ENCODE measurements at places on chromosomes 5 and 9. TPM values are rescaled to one million over a fixed set of nuclear protein-coding genes. Genes with fewer than 3 reads are reported as not detected.

- no peak for DNase-seq
Observed at GRCh38 chr5:86532429-86532828, 85.3 kb upstream of the COX7C start.

DNA sequence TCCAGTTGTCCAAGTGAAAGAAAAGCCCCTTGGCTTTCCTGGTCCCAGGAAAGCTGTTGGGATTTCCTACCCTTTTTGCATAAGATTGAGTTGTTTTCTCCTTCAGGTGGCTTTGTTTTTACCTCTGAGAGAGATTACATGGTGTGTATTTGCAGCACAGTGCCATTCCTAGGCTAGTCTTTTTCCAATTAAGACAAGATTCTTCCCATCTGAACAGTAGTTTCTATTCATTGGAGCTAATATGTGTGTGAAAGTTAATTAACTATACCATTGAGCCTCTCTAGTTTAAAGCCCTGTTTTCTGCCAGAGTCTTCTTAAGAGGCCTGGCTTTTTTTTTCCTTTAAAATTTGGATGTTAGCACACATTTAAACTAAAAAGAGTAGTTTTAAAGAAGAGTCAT lies 20.1 kb downstream of the MSANTD3 start:
- no peak for DNase-seq

DNA sequence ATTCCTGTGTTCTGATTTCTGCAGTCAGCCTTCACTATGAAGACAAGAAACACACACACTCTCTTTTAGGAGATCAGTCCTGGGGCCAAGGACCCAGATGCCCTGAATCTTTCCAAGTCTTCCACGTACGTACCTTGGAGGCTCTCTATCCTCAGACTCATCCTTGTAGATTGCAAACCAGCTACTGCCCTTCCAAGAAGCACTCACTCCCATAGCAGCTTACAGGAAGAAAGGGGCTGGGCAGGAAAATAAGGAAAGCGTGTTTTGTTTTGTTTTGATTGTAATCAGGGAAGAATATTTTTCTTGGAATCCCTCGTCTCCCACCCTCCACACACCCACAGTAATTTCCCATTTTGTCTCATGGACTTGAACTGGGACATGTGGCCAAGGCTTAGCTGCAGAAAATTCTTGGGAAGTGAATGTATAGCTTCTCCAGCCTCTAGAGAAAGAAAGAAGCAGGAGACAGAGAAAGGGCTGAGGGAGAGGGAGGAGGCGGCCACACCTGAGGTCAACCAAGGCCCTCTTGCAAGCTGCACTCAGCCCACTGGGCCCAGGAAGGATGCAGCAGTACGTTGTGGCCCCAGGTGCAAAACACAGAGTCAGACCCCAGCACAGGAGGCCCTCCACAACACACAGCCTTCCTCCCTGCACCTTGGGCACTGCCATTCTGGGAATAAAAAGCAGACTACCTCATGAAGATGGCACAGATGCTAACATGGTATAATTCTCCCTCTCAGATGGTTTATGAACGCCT lies 29.9 kb downstream of the IRX2 start:
- DNase-seq = no peak

DNA sequence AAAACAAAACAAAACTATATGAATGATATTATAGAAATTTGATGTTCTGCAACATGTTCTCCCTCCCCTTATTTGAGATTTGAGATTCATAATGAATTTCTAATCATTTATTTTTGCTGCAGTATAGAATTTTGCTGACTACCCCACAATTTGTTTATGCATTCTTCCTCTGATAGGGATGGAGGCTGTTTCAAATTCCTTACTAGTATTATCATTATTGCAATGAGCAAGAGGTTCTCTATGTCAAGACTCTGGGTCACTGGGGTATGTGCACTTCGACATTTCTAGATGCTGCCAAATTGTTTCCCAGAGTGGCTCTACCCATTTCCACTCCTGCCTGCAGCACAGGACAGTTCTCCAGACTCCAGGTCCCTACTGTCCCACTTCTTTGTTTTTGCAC lies 54.9 kb upstream of the DAB2IP start:
- no peak for DNase-seq

DNA sequence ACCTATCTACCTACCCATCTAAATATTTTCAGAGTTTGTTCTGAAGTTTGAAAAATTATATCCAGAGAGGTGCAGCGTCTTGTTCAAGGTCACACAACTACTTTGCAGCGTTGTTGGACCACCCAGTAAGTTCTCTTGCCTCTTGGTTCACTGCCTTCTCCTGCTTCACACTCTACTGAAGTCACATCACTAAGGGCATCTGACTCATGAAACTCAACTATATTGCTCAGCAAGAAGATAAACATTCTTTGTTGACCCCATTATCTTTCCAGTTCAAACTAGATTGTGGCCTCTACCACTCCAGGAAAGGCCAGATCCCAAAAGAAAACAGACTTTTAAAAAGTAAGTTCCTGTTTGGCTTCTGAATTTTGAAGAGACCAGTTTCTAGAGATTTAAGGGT lies 326.9 kb downstream of the SLIT3 start:
- DNase-seq = no peak

DNA sequence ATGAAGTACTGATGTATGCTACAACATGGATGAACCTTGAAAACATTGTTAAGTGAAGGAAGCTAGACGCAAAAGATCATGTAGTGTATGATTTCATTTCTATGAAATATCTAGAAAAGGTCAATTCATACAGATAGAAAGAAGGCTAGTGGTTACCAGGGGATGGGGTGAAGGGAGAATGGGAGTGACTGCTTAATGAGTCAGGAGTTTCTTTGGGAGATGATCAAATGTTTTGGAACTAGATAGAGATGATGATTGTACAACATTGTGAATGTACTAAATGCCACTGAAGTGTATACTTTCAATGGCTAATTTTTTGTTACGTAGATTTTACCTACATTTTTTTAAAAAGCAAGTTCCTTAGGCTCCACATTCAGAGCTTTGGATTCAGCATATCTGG lies 14.9 kb upstream of the DELE1 start:
- DNase-seq = no peak

DNA sequence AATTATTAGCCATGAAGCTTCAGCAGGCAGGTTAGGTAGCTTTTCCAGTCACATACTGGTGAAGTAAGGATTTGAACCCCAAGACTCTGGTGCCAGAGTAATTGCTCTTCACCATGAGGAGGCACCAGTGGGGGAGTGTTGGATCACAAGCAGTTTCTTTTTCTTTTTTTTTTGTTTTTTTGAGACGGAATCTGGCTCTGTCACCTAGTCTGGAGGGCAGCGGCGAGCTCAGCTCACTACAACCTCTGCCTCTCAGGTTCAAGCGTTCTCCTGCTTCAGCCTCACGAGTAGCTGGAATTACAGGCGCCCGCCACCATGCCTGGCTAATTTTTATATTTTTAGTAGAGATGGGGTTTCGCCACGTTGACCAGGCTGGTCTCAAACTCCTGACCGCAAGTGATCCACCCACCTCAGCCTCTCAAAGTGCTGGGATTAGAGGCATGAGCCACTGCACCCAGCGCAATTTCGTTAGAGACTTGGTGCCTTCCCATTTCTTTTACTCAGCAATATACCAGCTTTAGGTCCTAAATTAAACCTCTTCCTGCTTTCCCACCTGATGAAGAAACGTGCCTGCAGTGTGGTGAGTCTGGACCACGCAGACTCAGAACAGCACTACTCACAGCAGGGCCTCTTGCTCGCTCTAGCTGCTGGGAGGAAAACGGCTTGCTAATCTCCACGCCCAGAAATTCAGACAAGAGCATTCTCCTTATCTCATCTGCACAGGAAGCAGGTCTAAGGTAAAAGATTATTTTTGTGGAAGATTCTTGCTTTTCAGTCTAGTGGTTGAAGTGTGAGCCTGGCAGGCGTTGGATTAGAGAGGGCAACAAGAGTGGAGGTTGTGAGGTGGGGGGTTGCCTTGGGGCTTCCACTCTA lies at the start of gene S100Z:
Gene S100Z (plus strand): TSS at position 596 of the 873 bp plus-strand sequence. CDS start 25,346 bp downstream, outside the sequence.
- no peak for DNase-seq

GRCh38 chr5:79181419-79182022 lies 54.4 kb upstream of the JMY start:
- DNase-seq = no peak

DNA sequence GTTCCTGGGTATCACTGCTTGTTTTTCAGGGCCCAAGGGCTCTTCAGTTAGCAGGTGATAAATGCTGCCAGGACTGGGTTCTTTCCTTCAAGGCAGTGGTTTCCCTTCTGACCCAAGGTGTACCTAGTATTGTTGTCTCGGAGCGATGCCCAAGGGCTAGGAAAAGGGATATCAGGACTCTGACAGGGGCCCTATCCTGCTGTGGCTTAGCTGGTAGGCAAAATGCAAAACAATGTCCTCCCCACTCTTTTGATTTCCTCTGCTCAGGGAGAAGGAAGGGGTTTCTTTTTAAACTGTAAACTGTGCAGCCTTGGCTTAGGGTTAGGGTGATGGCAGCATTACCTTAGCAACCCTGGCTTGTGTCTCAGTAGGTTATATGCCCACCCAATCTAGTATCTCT lies 508.8 kb upstream of the CTNND2 start:
- DNase-seq = no peak

GRCh38 chr5:170861917-170862766 lies at the start of gene RANBP17:
Gene RANBP17 (plus strand): TSS chr5:170862018.
- DNase-seq = no peak

DNA sequence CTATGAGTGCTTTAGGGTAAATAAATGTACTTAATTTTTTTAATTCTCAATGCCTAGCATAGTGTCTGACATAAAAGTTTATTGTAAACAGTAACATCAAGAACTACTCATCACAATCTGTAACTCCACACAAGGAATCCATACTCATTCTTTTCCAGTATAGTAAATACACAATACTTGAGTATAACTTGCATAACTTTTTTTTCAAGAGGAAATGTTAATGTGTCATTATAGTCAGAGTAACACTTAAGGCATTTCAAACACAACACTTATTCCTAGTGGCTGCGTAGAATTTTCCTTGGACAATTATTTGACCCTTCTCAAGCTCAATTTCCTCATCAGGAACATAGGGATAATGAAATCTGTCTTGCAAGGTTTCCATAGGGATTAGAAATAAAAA lies 584.3 kb downstream of the CAAP1 start:
- DNase-seq = no peak

- DNase-seq = no peak
Observed at GRCh38 chr5:80759866-80760577, 105.2 kb upstream of the DHFR start.

GRCh38 chr9:112631313-112632070 lies 86.4 kb downstream of the INIP start:
- no peak for DNase-seq

DNA sequence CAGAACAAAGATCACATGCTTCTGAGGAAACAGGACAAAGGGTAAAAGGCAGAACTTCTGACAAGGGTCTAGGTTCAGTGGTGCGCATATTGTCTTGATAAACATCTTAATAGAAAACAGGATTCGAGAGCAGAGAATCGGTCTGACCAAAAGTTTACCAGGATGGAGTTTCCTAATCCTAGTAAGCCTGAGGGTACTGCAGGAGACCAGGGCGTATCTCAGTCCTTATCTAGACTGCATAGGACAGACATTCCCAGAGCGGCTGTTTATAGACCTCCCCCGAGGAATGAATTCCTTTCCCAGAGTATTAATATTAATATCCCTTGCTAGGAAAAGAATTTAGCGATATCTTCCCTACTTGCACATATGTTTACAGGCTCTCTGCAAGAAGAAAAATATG lies 32.4 kb upstream of the TNFSF8 start:
- DNase-seq = no peak

LHX6 gene
- 0.12 TPM for polyA plus RNA-seq

CYLC2 gene
- polyA plus RNA-seq = not detected

SHISAL2B gene
- not detected for polyA plus RNA-seq

ARHGEF37 gene
- 8.7 TPM for polyA plus RNA-seq

PSMB7 gene
- polyA plus RNA-seq = 388 TPM

TPD52L3 gene
- not detected for polyA plus RNA-seq

AP3B1 gene
- polyA plus RNA-seq = 65.1 TPM

SMIM33 gene
- polyA plus RNA-seq = not detected

CD14 gene
- 0.18 TPM for polyA plus RNA-seq

INSL4 gene
- not detected for polyA plus RNA-seq

DMGDH gene
- 0.13 TPM for polyA plus RNA-seq

ST8SIA4 gene
- polyA plus RNA-seq = 0.43 TPM
